Fibroblast of lung (primary cell): ENCODE measurements at places on chromosomes 3 and 15. TPM values are rescaled to one million over a fixed set of nuclear protein-coding genes. Genes with fewer than 3 reads are reported as not detected.
A peak's percentile ranks its signal among the peaks of the same experiment; 100 is the strongest.

DNA sequence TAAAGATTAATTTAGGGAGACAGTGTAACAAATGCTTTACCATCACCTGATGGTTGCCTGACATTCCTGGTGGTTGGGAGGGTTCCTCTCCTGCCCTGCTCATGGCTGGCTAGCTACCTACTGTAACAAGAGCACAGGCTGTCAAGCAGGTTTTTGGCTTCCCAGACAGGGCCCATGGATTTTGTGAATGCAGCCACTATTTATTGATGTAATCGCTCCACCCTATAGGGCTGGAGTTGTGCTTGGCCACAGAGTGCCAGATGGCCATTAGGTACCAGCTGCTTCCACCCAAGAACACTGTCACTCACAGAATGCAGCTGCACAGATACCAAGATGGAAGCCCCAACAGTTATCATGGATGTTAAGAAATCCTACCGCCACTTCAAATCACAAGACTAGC lies 31.0 kb upstream of the KLHL25 start:
- no peak overlapping the region for H3K27ac ChIP-seq
- no peak for DNase-seq
- no peaks in the 10 kb centered on the region for H3K27me3 ChIP-seq
- no peaks in the 10 kb centered on the region for H3K36me3 ChIP-seq
- no peak overlapping the region for H3K4me3 ChIP-seq
- H3K4me1 ChIP-seq: no peaks in the 10 kb centered on the region

DNA sequence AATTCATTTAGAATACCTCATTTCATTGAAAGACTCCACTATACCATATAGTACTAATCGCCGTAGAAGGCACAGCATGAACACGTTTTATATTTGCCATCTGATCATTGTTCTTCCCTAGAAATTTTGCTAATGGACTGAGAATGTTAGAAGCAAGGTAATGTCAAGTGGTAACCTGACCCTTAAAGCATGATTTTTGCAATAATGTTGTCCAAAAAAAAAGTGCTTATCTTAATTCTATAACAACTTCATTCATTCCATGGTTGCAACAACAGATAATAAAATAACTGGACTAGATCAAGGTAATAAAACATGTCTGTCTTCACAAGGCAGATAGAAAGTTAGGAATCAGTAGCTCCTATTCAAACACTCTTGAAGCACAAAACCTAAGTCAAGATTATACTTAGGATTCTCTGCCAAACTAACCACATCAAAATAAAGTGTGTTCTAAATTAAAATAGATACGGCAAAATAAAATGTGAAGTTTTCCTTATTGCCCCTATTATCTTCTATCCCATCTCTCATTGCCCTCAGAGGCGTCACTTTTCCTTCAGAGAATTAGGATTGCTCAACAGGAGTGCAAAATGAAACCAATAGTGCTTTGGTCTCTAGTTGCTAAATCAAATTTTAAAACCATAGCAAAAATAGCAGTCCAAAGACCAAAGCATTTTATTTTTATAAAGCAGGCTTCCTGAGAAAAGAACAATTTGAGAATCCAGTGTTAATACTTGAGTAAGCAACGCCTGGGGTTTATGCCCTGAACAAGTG lies 317.4 kb upstream of the UBE2E2 start:
- H3K4me1 ChIP-seq: no peaks in the 10 kb centered on the region
- H3K36me3 ChIP-seq: no peaks in the 10 kb centered on the region
- DNase-seq: no peak
- no peak overlapping the region for H3K4me3 ChIP-seq
- no peak overlapping the region for H3K27ac ChIP-seq

The UACA gene
- total RNA-seq: 107 and 187 TPM in 2 replicates

The IGDCC3 gene
- not detected in 2 replicates for total RNA-seq

DNA sequence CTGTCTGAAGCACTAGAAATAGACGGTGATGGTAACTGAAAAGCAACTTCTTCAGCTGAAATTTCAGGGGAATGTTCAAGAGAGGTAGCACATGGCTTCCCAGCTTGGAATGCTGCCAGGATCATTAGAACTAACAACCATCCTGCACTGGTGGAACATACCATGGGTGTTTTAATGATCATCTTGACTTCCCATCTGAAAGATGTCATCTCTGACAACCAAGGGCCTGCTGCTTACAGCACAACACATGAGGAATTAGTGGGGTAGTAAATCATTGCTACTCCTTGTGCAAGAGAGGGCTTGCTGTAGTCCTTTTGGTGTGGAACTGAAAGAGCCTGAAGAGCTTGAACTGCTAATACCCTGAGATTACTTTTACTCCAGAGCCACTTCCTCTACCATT lies 853.7 kb downstream of the MCTP2 start:
- no peaks in the 10 kb centered on the region for H3K27me3 ChIP-seq
- H3K4me1 ChIP-seq: no peaks in the 10 kb centered on the region
- H3K27ac ChIP-seq: no peak overlapping the region
- no peak for DNase-seq
- no peaks in the 10 kb centered on the region for H3K36me3 ChIP-seq

The ELL3 gene
- 6.7 and 10.1 TPM in 2 replicates for total RNA-seq

DNA sequence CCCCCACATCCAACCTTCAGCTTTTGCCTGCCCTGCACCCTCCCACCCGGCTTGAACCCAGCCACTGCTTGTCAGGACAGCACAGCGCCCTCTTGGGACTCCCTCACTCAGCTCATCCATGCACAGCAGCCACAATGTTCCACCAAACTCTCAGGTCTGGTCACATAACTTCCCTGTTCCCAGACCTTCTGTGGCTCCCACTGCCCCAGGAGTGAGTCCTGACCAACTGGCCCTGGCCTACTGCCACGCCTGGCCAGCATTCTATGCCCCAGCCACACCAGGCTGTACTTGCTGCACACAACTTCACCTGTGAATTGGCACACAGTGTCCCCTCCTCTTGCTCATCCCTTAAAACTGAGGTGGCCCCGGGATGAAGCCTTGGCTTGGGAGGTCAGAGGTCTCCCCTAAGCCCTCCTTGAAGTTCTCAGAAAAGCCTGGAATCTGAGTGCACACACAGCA lies 21.0 kb downstream of the PLXNB1 start:
- no peaks in the 10 kb centered on the region for H3K4me1 ChIP-seq
- H3K4me3 ChIP-seq: no peak overlapping the region
- H3K27ac ChIP-seq: no peak overlapping the region
- no peak for DNase-seq

DNA sequence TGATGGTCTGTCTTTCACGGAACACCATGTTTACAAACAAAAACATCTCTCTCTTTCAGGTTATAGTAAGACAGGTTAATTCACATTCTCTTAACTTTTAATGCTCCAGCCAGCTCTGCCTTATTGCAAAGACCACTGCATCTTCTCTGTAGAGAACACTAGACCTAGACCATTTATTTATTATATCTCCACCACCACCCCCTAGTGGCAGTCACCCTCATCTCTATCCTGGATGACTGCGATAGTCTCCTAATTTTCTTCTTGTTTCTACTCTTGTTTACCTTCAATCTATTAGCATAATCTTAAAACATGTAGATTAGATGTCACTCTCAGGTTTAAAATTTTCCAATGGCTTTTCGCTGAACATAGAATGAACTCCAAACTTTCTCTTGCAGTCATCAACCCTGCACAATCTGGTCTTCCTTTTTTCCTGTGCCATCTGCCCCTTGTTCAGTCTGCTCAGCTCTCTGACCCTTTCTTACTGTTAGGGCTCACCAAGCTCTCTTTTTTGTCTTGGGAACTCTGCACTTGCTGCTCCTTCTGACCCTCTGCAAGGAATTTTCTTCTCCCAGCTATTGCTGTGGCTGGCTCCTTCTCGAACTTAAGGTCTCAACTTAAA lies 155.6 kb downstream of the SQOR start:
- H3K36me3 ChIP-seq: no peaks in the 10 kb centered on the region
- H3K4me3 ChIP-seq: no peak overlapping the region
- H3K27ac ChIP-seq: no peak overlapping the region
- DNase-seq: peak; percentile 26
- no peaks in the 10 kb centered on the region for H3K27me3 ChIP-seq

- DNase-seq: no peak
- no peaks in the 10 kb centered on the region for H3K4me1 ChIP-seq
- no peak overlapping the region for H3K4me3 ChIP-seq
- H3K36me3 ChIP-seq: peaks cover 2% of the 10 kb centered on the region
Measured at GRCh38 chr3:67587811-67588210, 66.6 kb downstream of the SUCLG2 start.

DNA sequence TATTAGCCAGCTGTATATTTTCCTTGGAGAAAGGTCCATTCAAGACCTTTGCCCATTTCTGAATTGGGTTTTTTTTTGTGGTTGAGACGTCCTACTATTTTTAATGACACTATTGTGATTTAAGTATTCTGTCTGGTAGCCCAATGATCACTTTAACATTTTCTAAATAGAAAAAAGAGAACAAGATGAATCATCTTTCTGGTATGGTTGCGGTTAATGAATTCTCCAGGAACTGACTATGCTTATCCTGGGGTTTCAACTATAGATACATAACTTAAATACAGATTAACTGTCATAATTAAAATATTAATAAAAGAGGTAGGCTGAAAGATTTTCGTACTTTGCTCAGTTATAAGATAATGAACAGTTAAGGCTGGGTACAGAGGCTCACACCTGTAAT lies 51.9 kb downstream of the PBRM1 start:
- H3K4me1 ChIP-seq: no peaks in the 10 kb centered on the region
- no peak overlapping the region for H3K27ac ChIP-seq
- no peak overlapping the region for H3K4me3 ChIP-seq
- DNase-seq: peak; percentile 19
- H3K27me3 ChIP-seq: no peaks in the 10 kb centered on the region
- peaks cover 7% of the 10 kb centered on the region for H3K36me3 ChIP-seq

- no peak for DNase-seq
- no peak overlapping the region for H3K4me3 ChIP-seq
- no peak overlapping the region for H3K27ac ChIP-seq
- H3K36me3 ChIP-seq: no peaks in the 10 kb centered on the region
Measured at GRCh38 chr3:141260630-141260927, 29.0 kb downstream of the PXYLP1 start.

DNA sequence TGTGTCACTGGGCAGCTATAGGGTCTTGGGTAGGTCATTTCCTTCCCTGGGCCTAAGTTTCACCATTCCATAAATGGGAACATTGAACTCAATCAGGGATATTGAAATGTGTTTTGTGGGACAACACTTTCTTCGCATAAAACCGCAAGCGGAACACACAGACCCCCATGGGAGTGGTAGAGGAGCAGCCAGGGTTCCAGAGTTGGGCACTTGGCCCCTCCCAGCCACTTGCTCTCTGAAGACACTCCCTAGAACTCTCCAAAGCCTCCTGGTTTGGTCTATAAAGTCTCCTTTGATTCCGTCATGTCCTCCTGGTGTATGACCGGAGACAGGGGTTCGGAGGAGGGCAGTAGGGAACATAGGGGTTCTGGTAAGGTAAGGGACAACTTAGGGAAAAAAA lies 271.7 kb downstream of the UACA start:
- peaks cover 42% of the 10 kb centered on the region for H3K4me1 ChIP-seq
- DNase-seq: no peak
- H3K4me3 ChIP-seq: no peak overlapping the region
- peaks cover 3% of the 10 kb centered on the region for H3K27me3 ChIP-seq

DNA sequence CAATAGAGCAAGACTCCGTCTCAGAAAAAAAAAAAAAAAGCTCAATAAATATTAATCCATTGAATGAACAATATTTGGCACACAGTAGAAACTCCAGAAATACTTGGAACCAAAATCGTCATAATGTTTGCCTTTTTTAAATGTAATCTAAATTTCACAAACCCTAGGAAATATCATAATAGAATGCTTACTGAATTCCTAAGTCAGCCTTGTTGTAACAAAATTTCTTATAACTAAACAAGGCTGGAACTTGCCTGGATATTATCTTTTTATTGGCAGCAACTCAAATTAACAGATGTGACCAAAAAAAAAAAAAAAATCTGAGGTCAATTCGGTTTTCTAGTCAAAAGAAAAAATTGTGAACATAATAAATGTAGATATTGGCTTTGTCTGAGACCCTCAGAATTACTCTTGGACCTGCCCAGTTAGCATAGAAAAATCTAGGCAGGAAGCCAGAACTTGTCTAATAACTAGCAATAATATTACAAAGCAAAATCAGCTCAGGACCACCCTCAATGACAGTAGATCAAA lies 33.3 kb downstream of the GABPB1 start:
- peak; percentile 47 for DNase-seq
- H3K36me3 ChIP-seq: no peaks in the 10 kb centered on the region
- no peaks in the 10 kb centered on the region for H3K27me3 ChIP-seq

DNA sequence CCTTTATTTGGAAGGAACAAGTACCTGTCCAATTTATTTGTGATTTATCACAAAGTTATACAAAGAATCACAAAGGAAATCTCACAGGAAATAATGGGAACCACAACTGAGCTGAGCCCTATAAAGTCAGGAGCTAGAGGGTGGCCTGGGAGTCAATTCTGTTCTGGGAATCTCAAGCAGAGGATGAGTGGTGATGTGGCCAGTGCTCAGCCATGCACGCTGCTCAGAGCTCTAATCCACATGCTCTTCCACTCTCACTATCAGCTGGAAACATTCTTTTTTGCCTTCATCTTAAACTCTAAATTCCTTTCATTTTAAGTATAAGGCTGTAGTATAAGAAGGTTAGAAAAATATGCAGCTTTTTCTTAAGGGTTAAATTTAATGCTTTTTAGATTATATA lies 36.6 kb downstream of the UACA start:
- H3K36me3 ChIP-seq: no peaks in the 10 kb centered on the region
- H3K27ac ChIP-seq: peak overlapping the region; percentile 29
- peaks cover 6% of the 10 kb centered on the region for H3K4me1 ChIP-seq
- DNase-seq: peak; percentile 73
- H3K4me3 ChIP-seq: no peak overlapping the region
- H3K27me3 ChIP-seq: no peaks in the 10 kb centered on the region

- H3K4me1 ChIP-seq: no peaks in the 10 kb centered on the region
- no peak overlapping the region for H3K4me3 ChIP-seq
- no peaks in the 10 kb centered on the region for H3K27me3 ChIP-seq
- H3K27ac ChIP-seq: no peak overlapping the region
Measured at GRCh38 chr3:182243625-182244024, 531.9 kb downstream of the SOX2 start.

- H3K27me3 ChIP-seq: no peaks in the 10 kb centered on the region
- no peak overlapping the region for H3K4me3 ChIP-seq
- no peak overlapping the region for H3K27ac ChIP-seq
- no peak for DNase-seq
- no peaks in the 10 kb centered on the region for H3K4me1 ChIP-seq
- H3K36me3 ChIP-seq: no peaks in the 10 kb centered on the region
Measured at GRCh38 chr3:188964957-188965356, 206.8 kb upstream of the TPRG1 start.

- no peak overlapping the region for H3K4me3 ChIP-seq
- H3K27me3 ChIP-seq: no peaks in the 10 kb centered on the region
- no peaks in the 10 kb centered on the region for H3K36me3 ChIP-seq
Measured at GRCh38 chr3:86109434-86109833, 881.5 kb downstream of the VGLL3 start.

- peaks cover 10% of the 10 kb centered on the region for H3K4me1 ChIP-seq
- peaks cover 42% of the 10 kb centered on the region for H3K36me3 ChIP-seq
- H3K4me3 ChIP-seq: no peak overlapping the region
- DNase-seq: no peak
Measured at GRCh38 chr3:184183679-184184078, 2.3 kb upstream of the ABCF3 start.

GRCh38 chr15:93826293-93826692 lies 405.1 kb upstream of the MCTP2 start:
- H3K36me3 ChIP-seq: no peaks in the 10 kb centered on the region
- H3K27ac ChIP-seq: no peak overlapping the region
- no peak for DNase-seq
- H3K27me3 ChIP-seq: no peaks in the 10 kb centered on the region
- no peaks in the 10 kb centered on the region for H3K4me1 ChIP-seq
- no peak overlapping the region for H3K4me3 ChIP-seq
